ENCODE measurements at places on chromosomes 5 and 9. TPM values are rescaled to one million over a fixed set of nuclear protein-coding genes. Genes with fewer than 3 reads are reported as not detected.

The INSL6 gene
- total RNA-seq = not detected

The NOL6 gene
- 18.9 TPM for total RNA-seq

The PCA3 gene
- total RNA-seq = 0.07 TPM

The SPINK13 gene
- 2.3 TPM for total RNA-seq

DNA sequence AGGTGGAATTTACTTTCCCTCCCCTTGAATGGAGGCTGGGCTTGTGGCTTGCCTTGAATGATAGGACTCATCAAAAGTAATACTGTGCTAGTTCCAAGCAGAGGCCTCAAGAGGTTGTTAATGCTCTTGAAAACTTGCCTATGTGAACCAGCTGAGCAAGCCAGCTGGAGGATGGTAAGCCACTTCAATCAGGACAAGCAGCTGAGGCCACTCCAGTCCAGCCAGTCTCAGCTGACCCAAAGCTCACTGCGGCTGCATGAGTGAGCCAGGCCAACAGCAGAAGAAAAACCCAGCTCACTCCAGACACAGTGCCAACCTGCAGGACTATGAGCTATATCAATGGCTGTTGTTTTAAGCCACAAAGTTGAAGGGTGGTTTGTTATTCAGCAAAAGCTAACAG is 182.8 kb downstream of the MCTP1 start:
- no peak for DNase-seq
- H3K4me1 ChIP-seq = no peaks in the 10 kb centered on the region
- H3K4me3 ChIP-seq = no peak overlapping the region
- no peaks in the 10 kb centered on the region for H3K27me3 ChIP-seq
- no peak overlapping the region for H3K27ac ChIP-seq

GRCh38 chr5:118095115-118095514 is 893.2 kb downstream of the DTWD2 start:
- no peak for DNase-seq
- no peak overlapping the region for H3K4me3 ChIP-seq
- H3K4me1 ChIP-seq = no peaks in the 10 kb centered on the region
- H3K27me3 ChIP-seq = no peaks in the 10 kb centered on the region

DNA sequence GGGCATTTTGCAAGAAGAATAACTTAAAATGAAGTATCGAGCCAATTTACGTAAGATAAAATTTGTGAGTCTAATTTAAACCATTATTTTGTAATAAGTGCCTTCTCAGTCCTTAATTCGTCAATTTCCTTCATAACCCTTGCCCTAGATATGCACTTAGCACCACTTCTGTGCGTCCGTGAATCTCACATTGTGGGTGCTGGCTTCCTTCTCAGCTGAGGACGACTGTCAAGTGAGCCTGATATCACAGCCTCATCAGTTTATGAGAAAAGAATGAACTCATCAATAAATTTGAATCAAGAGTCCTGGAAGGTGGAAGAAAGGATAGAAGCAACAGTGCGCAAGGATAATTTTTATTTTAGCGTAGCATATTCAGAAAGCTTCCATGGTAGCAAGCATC is 64.5 kb downstream of the MARCHF11 start:
- H3K4me1 ChIP-seq = no peaks in the 10 kb centered on the region
- no peaks in the 10 kb centered on the region for H3K27me3 ChIP-seq
- H3K36me3 ChIP-seq = no peaks in the 10 kb centered on the region
- DNase-seq = no peak

The CDH10 gene
- total RNA-seq = 1.4 TPM

The HSD17B3 gene
- total RNA-seq = not detected

GRCh38 chr5:74641735-74642542 is 1.4 kb upstream of the ENC1 start:
- peak; percentile 40 for DNase-seq
- H3K4me3 ChIP-seq = peak overlapping the region; percentile 67
- no peaks in the 10 kb centered on the region for H3K36me3 ChIP-seq

DNA sequence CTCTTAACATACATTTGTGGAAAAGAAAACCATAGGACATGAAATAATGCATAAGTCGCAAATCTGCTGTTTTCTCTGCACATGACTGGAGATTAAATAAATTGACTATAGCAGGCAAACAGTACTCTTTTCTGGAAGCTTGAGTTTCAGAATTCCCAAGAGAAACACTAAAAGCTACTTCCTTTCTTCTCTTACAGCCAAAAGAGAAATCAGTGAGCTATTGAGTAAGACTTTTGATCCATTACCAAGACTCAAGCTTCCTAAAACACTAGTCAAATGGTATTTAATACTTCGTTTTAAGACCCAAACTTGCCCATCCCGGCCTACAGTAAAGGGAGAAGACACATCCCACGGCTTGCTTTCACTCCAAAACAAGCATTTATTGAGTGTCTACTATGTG is 335.8 kb upstream of the PUM3 start:
- H3K4me3 ChIP-seq = no peak overlapping the region
- H3K27ac ChIP-seq = no peak overlapping the region
- no peaks in the 10 kb centered on the region for H3K36me3 ChIP-seq
- H3K27me3 ChIP-seq = peaks cover 11% of the 10 kb centered on the region
- no peak for DNase-seq

The OR1J2 gene
- not detected for total RNA-seq

The TMEFF1 gene
- total RNA-seq = not detected

The SH3RF2 gene
- 1.1 TPM for total RNA-seq

DNA sequence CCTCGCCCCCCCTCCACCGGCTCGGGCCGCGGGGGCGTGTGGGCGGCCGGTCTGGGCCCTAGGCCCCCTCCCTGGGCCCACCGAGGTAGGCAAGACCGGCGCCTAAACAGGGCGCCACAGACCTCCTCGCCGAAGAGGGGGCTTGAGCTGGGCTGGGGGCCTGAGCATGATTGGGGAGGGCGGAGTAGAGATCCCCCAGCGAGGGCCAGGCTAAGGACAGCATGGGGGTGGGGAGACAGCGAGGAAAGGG is 108.9 kb downstream of the PSD2 start:
- no peaks in the 10 kb centered on the region for H3K27me3 ChIP-seq
- H3K27ac ChIP-seq = no peak overlapping the region
- H3K4me1 ChIP-seq = peaks cover 7% of the 10 kb centered on the region
- no peaks in the 10 kb centered on the region for H3K36me3 ChIP-seq
- no peak for DNase-seq
- H3K4me3 ChIP-seq = no peak overlapping the region

Data from adrenal gland (tissue), 19 donors.